Gastrocnemius medialis (tissue), 4 donors: ENCODE measurements at places on chromosomes 13 and 19. TPM values are rescaled to one million over a fixed set of nuclear protein-coding genes. Genes with fewer than 3 reads are reported as not detected.

Gene RFPL4A
- total RNA-seq, result not detected

Gene KLK4
- total RNA-seq, result not detected

- no peak for DNase-seq
These were observed 82.2 kb downstream of the MIPEP start for GRCh38 chr13:23806874-23807526.

Gene VASP
- 18.2 TPM for total RNA-seq

- no peak for DNase-seq
These were observed 5.7 kb upstream of the MRPS31 start for GRCh38 chr13:40776681-40777165.

GRCh38 chr13:78100486-78100885 is 181.9 kb upstream of the EDNRB start:
- no peak for DNase-seq

DNA sequence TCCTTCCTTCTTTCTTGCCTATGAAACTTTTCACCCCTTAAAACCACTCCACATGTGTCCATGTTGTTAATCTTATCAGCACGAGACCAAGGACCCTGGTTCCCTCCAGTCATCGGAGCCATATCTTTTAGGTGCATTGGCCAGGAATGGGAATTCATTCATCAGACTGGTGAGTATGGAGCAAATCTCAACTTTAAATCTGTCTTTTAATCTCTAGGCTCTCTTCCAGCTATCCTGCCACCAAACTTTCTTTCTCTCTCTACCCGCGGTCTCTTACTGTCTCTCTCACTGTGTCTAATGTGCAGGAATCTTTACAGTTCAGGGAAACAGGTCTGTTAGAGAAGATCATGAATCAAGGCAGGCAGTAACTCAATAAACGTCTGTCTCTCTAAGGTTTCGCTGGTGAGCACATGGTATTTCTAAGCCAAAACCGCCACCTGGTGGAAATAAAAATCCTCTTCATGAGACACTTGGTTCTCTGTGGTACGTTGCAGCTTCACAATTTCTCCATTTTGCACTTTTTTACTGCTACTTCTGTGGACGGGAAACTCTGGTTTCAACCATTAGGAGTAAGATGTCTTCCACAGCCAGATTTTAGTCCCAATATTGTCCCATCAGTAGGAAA is 16.1 kb downstream of the LGALS16 start:
- DNase-seq, result no peak

Gene RGCC
- total RNA-seq, result 100 TPM

DNA sequence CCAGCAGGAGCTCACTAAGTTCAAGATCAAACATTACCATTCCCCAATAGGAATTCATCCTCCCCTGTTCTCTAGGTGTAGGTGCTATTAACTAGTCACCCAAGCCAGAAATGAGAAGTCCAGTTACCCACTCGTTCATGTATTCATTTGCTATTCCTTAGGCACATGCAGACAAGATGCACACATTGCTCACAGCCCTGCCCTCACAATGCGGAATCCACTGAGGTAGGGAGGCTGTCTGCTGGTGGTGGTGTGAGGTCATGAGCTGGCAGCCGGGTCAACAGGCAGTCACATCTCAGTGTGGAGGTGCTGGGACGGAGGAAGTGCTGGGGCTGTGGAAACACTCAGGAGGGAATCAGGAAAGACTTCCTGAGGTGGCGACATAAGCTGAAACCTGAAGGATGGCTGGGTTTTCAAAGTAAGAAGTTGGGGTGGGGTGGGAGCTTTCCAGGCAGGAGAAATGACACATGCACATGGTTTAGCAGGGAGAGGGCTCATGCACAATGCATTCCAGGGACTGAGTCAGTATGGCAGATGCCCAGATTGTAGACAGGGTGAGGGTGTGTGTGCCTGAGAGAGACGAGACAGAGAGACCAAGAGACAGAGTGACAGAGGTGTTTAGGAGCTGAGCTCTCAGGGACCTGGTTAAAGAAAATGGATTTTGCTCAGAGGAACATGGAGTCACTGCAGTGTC is 117.6 kb downstream of the USP12 start:
- no peak for DNase-seq

- DNase-seq, result no peak
These were observed 23.5 kb upstream of the SLC15A1 start for GRCh38 chr13:98775844-98776598.

Gene RRAS
- 26.2 TPM for total RNA-seq

DNA sequence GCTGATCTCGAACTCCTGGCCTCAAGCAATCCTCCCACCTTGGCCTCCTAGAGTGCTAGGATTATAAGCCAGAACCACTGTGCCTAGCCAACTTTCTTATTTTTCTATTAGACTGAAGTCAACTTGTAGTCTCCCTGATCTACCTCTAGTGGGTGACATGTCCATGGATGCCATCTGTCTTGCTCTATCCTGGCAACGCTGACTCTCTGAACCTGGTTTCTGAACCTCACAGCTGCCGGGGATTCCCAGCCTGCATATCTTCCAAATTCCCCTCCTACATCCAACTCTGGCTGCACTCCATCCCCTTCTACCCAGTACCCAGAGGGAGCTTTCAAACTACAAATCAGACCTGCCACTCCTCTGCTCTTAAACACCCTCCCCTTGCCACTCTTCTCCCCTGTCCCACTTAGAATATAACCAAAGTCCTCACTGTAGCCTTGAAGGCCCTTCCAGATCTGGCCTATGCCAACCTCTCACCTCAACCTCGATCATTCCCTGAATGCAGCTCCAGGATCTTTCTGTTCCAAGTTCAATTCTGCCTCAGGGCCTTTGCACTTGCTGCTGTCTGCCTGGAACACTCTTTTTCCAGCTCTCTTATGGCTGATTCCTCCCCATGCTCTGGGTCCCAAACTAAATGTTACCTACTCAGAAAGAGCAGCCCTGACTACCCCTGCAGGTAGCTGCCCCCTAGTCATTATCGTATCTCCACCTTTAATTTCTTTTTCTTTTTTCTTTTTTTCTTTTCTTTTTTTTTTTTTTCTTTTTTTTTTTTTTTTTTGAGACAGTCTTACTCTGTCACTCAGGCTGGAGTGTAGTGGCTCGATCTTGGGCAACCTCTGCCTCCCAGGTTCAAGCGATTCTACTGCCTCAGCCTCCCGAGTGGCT is 2.2 kb downstream of the CLIP3 start:
- no peak for DNase-seq

Gene ZNF534
- total RNA-seq, result 0.12 TPM

DNA sequence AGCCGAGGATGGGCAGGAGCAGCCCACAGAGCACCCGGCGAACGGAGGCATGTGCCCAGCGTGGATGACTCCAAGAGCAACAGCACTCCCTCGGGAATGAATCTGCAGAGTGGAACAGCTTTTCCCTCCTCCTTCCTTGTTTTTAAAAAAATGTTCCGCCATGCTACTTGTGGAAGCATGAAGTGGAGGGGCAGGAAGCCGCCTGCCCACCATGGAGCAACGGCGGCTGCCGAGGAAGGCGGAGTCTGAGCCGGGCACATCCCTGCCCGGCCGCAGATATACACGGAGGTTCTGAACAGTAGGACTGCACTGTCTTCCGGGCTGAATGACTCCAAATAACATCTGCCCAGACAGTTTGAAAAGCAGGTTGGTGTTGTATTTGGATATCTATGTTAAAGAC is 65.2 kb downstream of the SOX1 start:
- DNase-seq, result no peak
